ENCODE measurements at places on chromosomes 4 and X.

DNA sequence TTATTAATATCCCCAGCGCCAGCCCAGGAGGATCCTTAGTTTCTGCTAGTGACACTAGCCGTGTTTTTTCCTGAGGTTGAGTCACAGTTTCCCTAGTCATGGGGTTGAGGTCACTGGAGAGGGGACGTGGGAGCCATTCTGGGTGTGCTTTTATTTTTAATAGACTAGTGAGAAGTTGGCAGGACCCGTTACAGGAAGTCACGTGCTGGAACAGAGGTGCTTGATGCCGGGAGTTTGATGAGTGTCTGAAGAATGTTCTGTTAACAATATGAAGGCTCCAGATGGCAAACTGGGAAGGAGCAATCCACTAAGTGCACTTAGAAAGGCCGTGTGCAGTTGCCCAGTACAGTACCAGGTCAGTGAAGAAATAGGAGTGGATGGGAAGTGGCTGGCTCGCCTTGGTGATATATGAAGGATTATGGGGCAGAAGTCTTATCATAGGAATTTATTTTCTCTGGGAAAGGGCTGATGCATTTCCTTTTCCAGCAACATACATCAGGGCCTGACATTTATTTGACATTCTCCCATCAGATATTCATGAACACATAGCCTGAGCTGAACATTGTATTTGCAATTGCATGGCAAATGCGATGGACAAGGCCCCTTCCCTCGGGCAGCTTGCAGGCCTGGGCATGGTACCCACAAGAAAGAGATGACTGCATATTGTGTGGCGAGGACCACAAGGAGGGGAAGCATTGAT lies 291.8 kb downstream of the FBXW7 start:
- no peak for DNase-seq

- DNase-seq: no peak
These were observed 206.0 kb downstream of the BCOR start for GRCh38 chrX:39891781-39892180.

- DNase-seq: no peak
These were observed 8.4 kb downstream of the VSIG1 start for GRCh38 chrX:108053218-108053617.

DNA sequence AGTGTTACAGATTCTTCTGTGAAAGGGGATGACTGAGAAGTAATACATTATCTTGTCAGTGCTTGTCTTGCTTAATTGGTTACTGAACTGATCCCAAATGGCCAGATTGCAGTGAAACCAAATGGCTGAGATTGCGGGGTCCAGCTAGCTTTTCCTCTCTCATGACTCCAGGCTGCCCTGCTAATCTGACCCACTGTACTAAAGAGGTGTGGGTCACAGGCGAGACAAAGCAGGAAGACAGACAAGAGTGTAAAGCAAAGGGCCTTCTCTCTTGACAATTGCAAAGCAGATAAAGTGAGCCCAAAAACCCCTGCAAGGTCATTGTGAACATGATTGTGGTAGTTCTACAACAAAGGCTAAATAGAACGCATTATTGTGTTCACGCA lies 2.1 kb downstream of the TMEM150C start:
- DNase-seq: no peak

DNA sequence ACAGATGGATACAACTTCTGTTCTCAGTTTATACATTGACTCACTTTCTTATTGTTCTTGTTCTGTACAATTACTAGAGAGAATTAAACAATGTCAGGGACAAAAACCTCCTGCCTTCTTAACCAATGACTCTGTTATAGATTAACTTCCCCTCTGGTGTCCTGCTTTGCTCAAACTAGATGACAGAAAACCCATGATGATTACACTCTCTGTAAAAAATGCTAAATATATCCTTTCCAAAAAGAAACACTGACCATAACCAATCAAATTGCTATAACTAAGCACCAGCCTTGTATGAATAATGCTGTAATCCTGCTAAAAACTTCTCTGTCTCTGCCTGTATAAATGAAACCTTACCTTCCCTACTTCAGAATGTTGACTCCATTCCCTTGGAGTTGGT lies 29.8 kb upstream of the IL13RA2 start:
- DNase-seq: no peak

- DNase-seq: no peak
These were observed 7.7 kb downstream of the NAT8L start for GRCh38 chr4:2066571-2067445.

Data from hindlimb muscle (tissue), 1 donor.